ENCODE measurements at places on chromosomes 2 and 18.
A peak's percentile ranks its signal among the peaks of the same experiment; 100 is the strongest.

- no peak for DNase-seq
Measured at GRCh38 chr2:230230087-230230486, 4.6 kb downstream of the SP140 start.

GRCh38 chr2:121648206-121649148 lies 785 bp downstream of the CLASP1 start:
- DNase-seq: no peak

GRCh38 chr18:3333056-3333720 lies 71.3 kb downstream of the MYL12B start:
- no peak for DNase-seq

DNA sequence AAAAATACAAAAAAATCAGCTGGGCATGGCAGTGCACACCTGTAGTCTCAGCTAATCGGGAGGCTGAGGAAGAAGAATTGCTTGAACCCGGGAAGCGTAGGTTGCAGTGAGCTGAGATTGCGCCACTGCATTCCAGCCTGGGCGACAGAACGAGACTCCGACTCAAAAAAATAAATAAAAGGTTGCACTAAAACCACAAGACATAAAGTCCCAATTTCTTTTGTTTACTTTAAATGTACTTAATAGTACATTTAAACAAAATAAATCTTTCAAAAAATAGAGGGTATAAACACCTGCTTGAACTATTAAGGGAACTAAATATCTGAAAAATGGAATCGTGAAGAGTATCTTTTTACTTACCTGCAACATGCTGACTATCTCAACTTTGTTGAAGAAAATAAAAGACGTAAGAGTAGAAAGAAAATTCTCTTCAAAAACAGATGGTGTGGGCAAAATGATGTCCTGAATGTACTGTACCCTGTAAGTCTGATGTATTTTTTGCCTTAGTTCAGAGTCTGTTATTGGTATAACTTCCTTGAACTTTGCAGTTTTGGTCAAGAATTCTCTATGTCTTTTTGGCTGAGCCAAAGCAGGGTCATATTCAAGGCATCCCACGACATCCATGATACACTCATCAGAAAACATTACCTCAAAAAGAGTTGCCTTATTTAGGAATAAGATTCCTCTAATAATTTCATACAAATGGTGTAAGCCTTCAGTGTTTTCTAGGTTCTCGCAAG lies 19.2 kb downstream of the PPP4R3B start:
- no peak for DNase-seq

DNA sequence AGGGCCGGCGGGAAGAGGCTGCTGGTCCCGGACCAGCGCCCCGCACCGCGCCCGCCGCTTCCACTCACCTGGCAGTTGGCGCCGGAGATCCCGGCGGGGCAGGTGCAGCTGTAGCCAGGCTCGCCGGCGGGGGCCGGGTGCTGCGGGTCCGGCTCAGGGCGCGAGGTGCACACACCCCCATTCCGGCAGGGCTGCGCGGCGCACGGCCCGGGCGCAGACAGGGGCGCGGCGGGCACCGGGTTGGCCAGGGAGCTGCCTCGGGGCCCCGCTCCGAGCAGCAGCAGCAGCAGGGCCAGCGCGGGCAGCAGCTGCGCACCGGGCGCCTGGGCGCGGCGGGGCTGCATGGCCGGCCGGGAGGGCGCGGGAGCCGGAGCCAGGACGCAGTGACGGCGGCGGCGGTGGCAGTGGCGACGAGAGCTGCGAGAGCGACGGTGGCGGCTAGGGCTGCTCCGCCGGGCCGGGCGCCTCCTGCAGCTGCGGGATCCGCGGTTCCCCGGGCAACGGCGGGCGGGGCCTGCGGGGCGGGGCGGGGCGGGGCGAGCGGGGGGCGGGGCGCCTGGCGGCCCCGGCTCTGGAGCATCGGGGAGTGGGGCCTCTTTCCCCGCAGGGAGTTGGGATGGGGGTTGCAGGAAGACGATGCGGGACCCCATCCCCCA lies at the start of gene DNER:
Gene DNER, minus strand, starts transcription at position 476 of the 656 bp plus-strand sequence. Its CDS starts 132 bp downstream, at position 344.
- no peak for DNase-seq

- DNase-seq: no peak
Measured at GRCh38 chr2:224875153-224875552, 159.0 kb upstream of the CCDC195 start.

- no peak for DNase-seq
Measured at GRCh38 chr2:28172114-28172898, 220.4 kb upstream of the FOSL2 start.

- no peak for DNase-seq
Measured at GRCh38 chr2:16240402-16240801, 300.1 kb downstream of the MYCN start.

DNA sequence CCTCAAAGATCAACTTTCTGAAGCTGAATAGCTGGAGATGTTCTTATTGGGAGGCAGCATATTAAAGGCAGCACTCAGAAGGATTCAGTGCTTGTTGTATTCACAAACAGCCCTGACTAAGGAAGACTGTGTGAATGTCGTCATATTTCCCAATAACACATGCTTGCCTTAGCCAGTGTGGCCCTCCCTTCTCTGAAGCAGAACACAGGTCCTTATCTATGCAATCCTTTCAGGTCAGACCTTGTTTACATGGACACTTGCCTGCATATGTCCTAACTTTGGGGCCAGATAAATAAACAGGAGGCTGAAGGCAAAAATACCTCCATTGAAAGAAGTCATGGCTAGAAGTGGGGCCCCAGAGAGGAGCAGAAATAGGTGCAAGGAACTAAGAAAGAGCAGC lies 97.2 kb downstream of the SLC4A3 start:
- DNase-seq: peak; percentile 34

DNA sequence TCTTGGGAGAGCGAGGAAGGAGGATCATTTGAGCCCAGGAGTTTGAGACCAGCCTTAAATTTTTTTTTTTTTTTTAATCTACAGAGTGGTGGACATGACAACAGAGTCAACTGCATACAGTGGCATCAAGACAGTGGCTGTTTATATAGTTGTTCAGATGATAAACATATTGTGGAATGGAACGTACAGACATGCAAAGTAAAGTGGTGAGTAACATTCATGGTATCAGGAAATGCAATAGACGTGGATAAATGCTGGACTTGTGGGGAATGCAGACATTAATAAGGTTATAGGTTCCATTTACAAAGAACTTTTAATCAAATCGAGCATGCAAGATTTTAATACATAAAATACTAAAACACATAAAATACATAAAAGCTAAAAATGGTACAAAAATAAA lies 11.9 kb downstream of the WDR43 start:
- no peak for DNase-seq

DNA sequence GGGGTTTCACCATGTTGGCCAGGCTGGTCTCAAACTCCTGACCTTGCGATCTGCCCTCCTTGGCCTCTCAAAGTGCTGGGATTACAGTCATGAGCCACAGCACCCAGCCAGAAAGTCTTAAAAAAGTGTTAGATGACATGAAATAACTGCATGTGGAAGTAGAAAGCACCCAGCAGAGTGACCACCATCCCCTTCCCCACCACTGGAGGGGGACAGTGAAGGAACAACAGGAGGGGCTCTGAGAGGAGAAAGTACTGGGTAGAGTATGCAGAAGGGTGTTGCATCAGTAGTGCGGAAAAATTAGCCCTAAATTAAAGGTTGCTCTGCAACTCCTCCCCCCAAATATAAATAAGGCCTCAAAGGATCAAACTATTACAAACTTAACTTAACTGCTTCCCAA lies 230.5 kb downstream of the ZNF521 start:
- DNase-seq: no peak

DNA sequence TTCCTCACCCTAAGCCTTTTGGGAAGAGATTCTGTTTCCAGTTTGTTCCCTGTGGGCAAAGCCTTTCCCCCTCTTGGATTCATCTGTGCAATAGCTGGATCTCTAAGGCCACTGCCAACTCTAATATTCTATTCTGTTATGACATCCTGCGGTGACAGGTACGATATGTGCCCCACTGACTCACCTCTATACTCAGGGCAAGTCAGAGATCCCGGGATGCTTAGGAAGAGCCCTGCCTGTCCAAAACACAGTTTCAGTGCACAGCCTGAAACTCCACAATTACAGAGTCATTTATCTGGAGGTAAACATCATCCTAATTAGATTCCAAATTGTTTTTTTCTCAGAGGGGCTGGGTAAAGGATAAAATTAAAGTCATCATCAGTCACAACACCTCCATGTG lies 190.2 kb downstream of the TFCP2L1 start:
- DNase-seq: no peak

GRCh38 chr18:9810994-9811705 lies 74.6 kb upstream of the TXNDC2 start:
- no peak for DNase-seq

GRCh38 chr2:9973690-9974089 lies 22.2 kb downstream of the GRHL1 start:
- DNase-seq: no peak

- no peak for DNase-seq
Measured at GRCh38 chr2:175446201-175446600, 264.7 kb upstream of the ATP5MC3 start.

DNA sequence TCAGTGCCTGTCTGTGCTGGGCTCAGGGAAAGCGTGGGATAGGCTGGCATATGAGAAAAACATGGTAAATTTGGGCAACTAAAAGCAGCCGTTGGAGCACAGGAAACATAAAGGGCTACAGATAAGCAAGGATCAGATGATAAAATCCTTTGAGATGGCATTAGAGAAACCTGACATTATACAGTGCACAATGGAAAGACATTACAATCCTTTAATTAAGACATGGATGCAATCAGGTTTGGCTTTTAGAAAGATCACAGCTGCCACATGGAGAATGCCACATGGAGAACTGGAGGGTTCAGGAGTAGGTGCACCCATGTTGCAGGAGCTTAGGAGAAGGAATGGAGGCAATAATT lies 117.3 kb downstream of the CDC42EP3 start:
- no peak for DNase-seq

GRCh38 chr18:74172697-74173433 lies 24.5 kb downstream of the TIMM21 start:
- no peak for DNase-seq

DNA sequence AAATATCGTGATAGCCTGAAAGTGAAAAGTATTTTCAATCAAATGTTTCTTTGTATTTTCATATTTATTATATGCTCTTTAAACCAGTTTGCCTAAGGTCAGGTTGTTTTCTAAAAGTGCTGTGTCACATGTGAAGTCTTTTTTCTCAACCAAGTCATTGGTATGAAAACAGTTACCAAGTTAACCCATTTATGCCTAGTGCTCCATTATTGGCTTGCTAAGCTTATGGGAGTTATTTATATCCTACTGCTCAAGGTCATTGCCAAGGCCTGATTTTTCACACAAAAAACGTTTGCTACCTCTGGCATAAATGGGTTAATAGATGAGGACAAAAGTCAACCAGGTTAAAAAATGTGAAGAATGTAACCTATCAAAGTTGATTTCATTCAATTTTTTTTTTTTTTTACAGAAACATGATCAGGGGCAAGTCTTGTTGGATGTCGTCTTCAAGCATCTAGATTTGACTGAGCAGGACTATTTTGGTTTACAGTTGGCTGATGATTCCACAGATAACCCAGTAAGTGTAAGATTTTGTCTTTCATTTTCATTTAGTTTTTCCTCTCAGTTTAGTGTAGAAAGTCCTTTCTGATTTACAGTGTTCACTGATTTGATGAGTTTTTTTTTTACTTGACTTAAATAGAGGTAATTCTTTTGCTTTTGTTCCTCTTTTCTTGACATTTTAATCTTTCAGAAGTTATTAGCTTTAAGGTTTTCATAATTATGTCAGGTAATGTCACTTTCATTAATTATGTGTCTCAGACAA lies 102.6 kb downstream of the PTPN4 start:
- no peak for DNase-seq
